ENCODE measurements at places on chromosomes 4 and X. TPM values are rescaled to one million over a fixed set of nuclear protein-coding genes. Genes with fewer than 3 reads are reported as not detected.

GRCh38 chrX:152884171-152884570, 13.7 kb upstream of the ZNF185 start:
- DNase-seq, result no peak

- DNase-seq, result no peak
Observed at GRCh38 chrX:32483534-32484136, 727.7 kb downstream of the DMD start.

GRCh38 chr4:110641218-110641617, 18.3 kb upstream of the PITX2 start:
- no peak for DNase-seq

TCEAL8 gene
- 8.1 TPM for total RNA-seq

- no peak for DNase-seq
Observed at GRCh38 chr4:55910140-55910539, 38.6 kb upstream of the CEP135 start.

CT55 gene
- not detected for total RNA-seq

ANOS1 gene
- total RNA-seq, result not detected

SSX3 gene
- not detected for total RNA-seq

CFAP47 gene
- not detected for total RNA-seq

- DNase-seq, result no peak
Observed at GRCh38 chr4:4423706-4424498, 37.0 kb downstream of the NSG1 start.

DNA sequence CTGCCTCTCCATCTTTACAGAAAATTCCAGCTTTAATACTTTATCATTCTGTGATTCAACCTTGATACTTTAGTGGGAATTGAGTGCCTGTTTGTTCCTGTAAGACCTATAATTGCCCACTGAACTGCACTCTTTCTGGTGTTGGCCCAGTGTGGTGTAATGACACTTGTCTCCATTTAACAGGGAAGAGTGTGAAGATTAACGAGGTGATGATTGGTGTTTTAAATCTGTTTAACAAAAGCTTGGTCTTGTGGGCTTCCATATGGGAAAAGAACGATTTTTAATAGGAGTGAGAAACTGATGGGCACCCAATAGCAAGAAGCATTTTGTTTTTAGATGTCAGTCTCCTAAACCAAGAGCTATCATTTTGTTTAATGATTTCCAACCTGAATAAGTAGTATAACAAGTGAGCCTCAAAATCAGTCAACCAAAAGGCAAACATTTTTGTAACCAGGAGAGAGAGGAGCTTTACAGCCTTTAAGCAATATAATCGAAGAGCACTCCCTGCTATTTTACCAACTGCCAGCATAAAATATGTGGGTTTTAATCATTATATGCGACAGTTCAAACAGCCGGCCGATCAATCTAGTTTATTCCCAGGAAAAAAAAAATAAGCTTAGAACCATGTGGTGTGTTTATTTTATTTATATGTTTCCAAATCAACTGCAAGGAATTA, 50.2 kb downstream of the SUPT20HL1 start:
- no peak for DNase-seq

GRCh38 chr4:22637306-22637705, 55.4 kb upstream of the GBA3 start:
- no peak for DNase-seq

DNA sequence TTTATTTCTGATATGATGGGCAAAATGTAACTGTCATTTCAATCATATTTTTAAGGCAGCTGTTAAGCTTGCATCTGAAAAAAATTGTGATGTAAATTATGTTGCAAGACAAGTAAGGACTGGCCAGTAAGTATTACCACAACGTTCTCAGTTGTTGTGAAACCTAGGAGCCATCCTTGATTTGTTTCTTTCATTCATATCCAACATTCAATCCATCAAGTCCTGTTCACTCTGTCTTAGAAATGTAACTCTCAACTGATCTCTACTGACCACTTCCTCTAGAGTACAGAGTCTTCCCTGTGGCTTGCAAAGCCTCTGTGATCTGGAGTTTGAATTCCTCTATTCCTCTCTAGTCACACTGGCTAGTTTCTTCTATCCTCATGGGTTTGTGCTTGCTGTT, 161.4 kb upstream of the MAD2L1 start:
- DNase-seq, result no peak

DNA sequence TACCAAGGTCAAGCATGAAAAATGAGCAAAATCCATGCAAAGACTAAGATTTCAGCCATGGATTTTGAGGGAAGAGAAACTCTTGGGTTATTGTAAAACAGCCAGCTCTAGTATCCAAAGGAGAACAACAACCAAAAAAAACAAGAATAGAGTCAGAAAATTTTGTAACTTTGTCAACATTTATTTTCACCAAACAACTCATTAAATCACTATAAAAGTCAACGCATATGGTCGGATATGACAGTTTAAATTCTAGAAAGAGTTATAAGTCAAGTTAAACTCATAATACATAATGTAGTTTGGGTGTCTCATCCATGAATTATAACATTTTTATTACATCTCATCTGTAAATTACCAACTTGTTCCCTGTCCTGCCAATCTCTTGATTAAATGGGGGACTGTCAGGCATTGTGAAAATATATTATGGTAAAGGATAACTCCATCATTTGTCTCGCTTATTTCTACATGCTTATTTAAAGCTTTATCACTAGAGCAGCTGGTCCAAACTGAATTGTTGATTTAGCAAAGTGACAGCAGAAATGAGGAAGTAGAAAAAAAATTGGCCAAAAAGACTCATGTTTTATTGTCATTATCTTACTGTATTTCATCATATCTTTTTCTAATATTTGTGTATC, 224.8 kb upstream of the NOCT start:
- DNase-seq, result no peak

DNA sequence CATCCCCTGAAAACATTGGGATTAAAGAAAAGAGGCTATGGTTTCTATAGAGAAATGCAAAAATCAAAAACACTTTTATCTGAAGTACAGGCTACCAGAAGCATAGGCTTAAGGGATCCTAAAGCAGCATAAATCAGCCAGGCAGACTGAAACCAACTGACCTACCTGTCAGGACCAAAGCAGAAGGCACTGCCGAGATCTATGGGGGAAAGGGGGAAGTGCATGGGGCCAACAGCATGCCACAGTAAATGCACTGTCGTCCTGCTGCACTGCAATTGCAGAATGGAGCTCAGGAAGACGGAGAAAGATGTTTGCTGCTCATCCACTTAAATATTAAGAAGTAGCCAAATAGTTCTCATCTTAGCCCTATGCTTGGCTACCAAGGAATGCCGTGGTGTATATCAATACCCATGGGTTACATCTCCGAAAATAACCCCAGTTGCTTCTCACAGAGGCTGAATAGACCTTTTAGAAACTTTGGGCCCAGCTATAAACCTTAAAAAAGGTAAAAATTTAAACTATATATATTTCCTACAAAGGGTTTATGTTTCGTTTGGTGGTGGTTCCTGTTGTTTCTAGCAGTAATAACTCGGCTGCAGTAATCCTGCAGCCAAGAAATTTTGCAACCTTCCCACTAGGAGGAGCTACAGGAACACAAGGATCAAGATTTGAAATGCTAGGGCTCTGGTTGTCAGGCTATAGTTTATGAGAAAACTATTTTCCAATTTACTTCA, 312.2 kb upstream of the DIAPH2 start:
- peak; percentile 80 for DNase-seq

DNA sequence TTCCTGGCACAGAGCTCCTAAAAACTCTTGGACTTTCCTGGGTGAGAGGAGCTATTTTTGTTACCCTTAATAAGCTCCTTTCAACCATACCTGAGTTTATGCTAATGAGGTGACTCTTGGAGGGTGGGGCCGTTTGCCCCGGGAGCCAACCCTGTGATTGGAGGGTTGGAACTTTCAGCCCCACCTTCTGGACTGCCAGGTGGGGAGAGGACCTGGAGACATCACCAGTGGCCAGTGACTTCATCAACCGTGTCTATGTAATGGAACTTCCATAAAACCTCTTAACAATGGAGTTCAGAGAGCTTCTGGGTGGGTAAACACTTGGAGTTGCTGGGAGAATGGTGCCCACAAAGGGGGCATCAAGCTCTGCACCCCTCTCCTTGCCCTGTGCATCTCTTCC, 17.9 kb upstream of the ENPP6 start:
- no peak for DNase-seq

- DNase-seq, result no peak
Observed at GRCh38 chrX:119381349-119381944, 17.7 kb upstream of the SLC25A43 start.

GRCh38 chrX:9467751-9468150, 2.9 kb downstream of the TBL1X start:
- DNase-seq, result no peak

- no peak for DNase-seq
Observed at GRCh38 chr4:9764155-9764696, 17.2 kb upstream of the DRD5 start.

GRCh38 chrX:134144231-134144630, 92.8 kb upstream of the CCDC160 start:
- DNase-seq, result peak; percentile 52

GRCh38 chrX:136906921-136907510, 26.5 kb upstream of the RBMX start:
- no peak for DNase-seq

DNA sequence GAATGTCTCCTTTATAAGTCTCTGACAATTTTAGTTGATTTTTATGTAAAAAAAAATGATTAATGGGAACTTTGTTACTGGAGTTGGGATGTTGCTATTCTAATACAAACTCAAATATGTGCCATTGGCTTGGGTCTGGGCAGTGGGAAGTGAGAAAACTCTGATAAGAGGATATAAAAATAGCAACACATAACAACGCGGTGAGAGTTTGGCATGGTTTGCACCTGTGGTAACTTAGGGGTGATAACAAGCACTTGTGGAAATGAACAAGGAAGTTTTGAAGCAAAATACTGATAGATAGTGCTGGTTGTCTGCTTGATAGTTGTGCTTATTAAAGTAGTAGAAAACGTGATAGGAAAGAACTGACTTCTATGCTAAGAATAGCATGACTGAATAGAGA, 743.3 kb upstream of the AGA start:
- DNase-seq, result no peak

SRPX gene
- total RNA-seq, result not detected

- peak; percentile 55 for DNase-seq
Observed at GRCh38 chrX:10054396-10054795, 87.2 kb downstream of the CLDN34 start.

DNA sequence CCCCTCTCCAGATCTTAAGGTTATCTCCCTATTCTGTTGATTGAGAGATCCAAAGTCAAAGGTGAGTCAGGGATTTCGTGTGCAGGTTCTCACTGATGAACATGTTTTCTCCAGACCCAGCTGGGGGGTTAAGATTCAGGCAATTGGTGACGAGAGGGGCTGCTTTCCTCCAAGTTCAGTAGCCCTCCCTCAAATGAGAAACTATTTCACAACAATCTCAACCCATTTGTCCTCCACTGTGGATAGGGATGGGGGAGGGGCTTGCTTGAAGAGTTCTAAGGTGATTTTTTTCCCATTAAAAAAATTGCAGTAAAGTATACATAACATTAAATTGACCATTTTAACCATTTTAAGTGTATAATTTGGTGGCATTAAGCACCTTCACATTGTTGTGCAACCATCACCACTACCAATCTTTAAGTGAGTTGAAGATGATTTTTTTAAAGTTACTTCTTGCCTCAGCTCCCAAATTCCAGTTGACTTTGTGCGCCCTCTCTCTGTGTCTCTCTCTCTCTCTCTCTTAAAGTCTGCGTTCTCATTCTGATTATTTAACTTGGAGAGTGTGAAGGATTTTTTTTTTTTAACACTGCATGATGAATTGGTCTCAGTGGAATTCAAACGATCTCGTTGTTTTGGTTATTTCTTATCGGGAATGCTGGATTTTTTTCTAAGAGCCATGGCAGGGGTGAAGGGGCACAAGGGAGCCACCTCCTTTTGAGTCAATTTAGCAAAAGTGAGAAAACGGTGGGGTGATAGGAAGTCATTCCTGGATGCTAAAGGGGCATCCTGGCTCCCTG, 175.9 kb downstream of the SHROOM3 start:
- DNase-seq, result no peak

DNA sequence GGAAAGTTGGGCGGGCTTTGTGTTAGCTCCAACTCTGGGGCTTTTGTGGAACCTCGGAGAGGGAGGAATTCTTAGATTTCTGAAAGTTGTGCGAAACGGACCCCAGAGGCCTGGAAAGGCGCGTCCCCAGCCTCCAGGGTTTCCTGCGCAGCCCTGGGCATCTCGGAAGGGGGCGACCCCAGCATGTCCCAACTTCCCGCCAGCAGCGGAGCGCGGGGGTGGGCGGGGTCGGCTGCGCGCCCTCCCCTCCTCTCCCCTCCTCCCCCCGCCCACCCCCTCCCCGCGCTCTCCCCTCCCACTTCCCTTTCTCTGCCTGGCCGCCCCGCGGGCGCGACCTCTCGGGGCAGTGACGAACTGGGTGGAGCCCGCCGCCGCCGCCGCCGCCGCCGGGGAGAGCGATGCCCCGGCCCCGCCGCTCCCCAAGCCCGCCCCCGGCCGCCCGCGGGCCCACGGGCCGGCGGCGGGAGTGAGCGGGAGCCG, 16.8 kb downstream of the PTTG2 start:
- DNase-seq, result peak; percentile 64

PLK4 gene
- total RNA-seq, result 45.5 TPM

AFM gene
- total RNA-seq, result not detected

DNA sequence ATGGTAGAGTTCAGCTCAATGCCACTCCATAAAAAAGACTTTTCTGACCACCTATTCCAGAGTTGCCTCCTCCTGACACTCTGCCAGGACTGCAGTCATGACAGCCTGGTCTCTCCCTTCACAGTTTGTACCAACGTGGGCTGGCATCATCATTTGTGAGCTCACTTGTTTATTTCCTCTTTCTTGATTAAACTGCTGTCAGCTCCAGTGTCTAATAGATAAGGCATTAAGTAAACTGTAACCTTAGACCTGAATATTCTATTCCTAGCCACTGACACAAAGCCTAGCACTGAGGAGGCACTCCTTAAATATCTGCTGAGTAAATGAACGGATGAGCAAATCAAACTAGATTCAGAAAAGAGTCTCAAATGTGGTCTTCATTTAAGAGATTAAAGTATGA, 48.7 kb downstream of the DDX60 start:
- DNase-seq, result no peak

DNA sequence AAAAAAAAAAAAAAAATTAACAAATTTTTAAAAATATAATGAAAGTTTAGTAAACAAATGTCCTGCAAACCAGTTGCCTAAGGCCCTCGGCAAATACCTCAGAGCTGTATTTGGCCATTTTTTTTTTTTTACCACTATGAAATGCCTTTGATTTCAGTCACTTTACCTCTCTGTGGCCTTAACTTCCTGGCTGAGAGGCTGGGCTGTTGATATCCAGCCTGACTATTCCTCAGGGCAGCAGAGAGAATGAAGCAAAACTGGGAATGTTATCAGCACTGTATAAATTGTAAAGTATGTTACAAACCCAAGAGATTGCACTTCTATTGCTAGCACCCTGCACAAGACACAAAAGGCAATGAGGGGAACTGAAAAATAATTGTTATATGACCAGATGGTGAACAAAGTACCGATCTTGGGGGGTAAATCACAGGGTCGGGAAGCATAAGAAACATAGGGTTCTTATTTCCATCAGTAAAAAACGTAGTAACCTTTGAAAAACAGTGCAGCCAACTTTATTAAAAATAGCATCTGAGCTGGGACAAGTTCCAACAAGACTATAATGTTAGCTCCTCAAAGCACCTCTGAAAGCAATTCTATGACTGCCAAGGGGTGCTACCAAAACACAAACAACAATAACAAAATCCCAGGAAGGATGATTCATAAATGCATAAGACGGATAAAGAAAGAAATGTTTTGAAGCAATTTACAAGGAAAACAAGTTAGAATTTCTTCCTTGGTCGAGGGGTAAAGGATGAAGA, 18.1 kb downstream of the USP46 start:
- no peak for DNase-seq

SMR3B gene
- not detected for total RNA-seq

KLKB1 gene
- not detected for total RNA-seq

- DNase-seq, result no peak
Observed at GRCh38 chr4:125681240-125681639, 366.5 kb downstream of the FAT4 start.
